HuH-7.5 (cell line): ENCODE measurements at places on chromosomes 2 and 18.

DNA sequence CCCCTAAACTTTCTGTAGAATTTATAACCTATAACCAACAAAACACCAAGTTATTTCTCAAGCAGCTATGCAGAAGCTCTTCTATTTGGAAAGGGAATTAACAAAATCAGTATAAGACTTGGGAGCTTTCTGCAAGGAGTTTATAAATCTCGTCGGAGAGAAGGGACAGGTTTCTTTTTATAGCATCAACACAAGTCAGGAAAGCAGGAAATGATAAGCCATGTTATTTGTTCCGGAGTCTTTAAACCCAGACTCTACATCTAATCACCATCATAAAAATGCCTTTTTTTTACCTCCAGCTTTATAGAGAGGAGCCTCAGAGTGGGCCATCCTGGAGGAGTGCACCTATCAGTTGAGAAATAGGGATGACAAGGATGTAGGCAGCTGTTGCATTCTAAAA, 137.1 kb downstream of the DPP10 start:
- no peak for DNase-seq

- no peak for DNase-seq
Observed at GRCh38 chr2:33204945-33205344, 258.2 kb downstream of the LTBP1 start.

DNA sequence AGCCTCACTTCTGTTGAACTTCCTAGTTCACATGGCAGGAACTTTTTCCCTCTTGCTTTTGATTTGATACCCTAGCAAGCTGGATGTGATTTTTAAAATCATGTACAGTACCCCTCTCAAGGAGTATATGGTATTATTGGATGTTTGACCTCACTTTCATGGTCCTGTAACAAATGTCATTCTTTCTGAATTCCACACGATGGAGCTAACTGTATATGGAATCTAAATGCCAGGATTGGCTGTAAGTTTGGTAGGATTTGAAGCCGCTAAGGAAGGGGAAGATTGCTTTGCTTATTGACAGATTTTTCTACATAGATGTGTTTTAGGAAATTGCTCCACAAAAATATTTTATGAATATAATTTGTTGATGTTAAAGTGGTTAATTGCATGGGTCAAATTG, 18.3 kb downstream of the MAIP1 start:
- DNase-seq = no peak

DNA sequence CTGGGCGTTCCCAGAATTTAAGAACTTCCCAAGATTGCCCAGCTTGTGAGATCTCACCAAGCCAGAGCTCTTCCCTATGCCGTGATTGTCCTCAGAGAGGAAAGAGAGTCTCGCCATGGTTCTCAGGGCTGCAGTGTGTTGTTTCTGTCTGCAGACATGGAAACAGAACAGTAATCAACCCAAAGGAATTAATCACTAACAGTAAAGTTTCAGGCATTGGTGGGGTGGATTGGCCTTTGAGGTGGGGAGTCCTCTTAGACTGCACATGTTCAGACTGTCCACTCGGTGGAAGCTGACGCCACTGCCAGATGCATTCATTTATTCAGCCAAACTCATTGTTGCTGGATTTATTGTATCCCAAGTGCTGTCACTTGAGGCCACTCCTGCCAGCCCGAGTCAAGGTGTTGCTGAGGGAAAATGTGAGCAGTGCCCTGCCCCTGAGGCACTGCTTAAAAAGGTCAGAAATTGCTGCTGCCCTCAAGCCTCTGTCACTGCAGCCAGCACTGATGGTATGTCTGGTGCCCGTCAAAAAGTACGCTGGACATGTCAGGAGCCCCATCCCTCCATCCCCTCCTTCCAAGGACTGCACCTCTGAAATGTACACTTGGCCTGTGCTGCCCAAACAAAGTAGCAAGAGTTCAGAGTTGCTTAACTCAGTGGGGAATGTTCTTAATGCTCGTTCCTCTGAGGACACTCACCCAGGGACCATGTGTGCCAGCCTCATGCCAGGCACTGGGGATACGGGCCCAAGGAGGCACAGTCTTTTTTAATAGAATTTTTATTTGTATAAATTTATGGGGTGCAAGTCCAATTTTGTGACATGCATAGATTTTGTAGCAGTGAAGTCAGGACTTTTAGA, 201.0 kb downstream of the GLI2 start:
- DNase-seq = no peak

GRCh38 chr2:62292190-62292589, 96.3 kb downstream of the B3GNT2 start:
- no peak for DNase-seq

DNA sequence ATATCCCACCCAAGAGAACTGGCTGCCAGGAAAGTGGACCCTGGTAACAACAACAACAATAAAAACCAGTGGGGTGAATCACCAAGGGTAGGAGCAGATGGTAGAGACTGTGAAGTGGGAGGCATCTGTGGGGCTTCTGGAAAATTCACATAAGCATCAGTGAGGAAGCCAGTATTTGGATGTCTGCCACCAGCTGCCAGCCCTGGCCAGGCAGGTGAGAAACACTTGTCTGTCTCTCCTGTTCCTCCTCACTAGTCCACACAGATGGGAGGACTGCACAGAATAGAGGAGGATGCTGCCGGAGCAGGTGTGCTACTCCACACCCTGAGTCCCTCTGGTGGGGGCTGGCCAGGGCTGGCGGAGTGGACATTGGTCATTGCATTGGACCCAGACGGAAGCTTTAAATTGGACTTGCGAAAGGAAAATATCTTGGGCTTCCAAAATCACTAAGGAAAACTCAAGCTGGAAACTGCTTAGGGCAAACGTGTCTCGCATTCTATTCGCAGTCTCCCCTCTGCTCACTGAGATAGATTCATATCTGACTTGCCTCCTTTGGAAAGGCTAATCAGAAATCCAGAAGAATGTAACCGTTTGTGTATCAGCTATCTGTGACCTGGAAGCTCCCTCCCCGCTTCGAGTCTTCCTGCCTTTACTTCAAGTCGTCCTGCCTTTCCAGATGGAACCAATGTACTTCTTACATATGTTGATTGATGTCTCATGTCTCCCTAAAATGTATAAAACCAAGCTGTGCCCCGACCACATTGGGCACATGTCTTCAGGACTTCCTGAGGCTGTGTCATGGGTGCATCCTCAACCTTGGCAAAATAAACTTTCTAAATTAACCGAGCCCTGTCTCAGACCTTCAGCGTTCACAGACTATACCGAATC, 69.1 kb downstream of the NAB1 start:
- DNase-seq = no peak

DNA sequence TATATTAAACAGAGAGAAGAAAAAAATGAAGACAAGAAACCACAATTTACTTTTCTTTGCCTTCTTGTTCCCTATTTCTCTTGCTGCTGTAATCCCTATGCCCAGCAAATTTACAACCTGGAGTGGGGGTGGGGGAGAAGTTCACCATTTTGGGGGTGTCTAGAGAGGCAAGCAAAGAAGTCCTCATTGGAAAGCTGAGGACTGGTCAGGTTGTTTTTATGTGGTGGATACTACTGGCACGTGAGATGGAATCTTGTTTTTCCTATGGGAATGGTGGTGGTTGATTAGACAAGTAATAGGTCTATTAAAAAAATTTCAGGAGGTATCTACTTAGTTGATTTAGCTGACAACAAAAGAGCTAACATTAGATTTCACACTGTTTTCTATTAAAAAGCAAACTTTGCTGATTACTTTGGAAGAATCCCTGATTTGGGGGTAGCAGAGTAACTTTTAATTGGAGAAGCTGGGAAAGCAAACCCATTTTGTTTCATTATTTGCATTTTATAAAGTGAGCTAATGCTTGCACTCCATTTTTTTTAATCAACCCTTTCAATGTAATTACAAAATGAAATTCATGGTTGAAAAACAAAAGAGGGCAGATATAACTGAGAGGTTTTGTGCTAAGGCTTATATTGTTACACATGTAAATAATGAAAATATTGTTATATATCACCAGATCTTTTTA, 6.0 kb downstream of the POU3F3 start:
- no peak for DNase-seq

DNA sequence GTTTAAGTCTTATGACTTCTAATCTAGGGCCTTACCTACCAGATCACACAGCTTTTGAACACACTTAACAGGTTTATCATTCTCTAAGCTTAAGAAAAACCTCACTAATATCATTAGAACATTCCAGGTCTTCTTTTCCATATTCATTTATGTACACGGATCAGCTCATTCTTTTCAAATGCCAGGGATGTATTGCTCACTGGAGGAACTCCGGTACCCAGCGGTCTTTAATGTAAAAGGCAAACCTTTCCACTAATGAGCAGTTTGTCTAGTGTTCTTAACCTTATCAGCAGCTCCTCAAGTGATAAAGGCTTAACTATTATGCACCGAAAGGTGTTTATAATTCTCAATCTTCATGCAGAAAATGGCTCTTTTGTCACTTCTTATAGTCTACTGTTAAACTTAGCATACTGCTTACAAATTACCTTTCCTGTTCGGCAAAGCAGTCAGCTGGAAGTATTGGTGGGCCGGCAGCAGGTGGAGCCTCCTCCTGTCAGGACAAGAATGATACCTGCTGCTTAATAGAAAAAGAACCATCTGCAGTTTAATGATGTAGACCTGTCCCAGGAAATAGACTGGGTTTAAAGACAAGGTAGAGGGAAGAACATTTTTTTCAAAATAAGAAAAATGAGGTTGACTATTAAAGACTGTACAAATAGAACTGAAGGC, 142.7 kb downstream of the FIGN start:
- DNase-seq = no peak

GRCh38 chr2:13651684-13652131, 935.0 kb downstream of the TRIB2 start:
- no peak for DNase-seq

DNA sequence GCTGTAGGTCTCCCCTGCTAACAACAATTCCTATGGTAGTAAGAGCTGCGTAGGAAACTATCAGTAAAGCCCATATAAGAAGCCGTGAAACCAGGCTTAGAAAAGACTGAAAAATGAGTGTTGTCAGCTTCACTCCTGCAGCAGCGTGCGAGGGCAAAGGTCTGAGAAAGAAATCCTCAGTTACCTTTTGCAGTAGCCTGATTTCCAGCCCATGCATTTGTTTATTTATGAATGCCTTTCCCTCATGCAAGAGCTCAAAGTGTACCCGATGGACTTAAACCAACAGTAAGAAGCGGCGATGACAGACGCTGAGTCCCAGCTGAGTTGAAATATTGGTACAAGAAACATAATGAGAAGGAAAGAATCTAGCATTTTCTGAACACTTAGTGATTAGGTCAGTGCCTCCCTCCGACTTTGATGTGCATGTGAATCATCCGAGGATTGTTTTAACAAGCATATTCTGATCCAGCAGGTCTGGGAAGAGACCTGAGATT, 15.0 kb upstream of the POLI start:
- peak; percentile 32 for DNase-seq

DNA sequence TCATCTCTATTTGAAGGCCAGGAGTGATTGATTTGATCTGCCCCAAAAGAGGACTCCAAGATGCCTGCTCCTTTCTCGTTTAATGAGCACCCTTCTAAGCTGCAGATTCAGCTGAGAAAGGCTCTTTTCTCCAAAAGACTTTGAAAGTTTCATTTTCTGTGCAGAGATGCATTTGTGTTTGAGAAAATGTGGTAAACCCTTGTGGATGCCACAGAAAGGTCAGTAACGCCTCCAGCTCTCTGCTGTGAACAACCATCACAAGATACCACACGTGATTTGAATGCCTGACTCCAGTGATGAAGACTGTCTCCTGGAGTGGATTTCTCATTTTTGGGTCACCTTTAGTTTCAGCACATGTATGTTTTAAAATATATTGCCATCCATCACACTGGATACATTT, 35.0 kb upstream of the CCDC85A start:
- no peak for DNase-seq

GRCh38 chr2:21281384-21281783, 157.6 kb downstream of the TDRD15 start:
- no peak for DNase-seq

GRCh38 chr2:24008672-24009366, 1.1 kb upstream of the MFSD2B start:
- no peak for DNase-seq

- DNase-seq = no peak
Observed at GRCh38 chr18:28161608-28162599, 15.0 kb downstream of the CDH2 start.

- no peak for DNase-seq
Observed at GRCh38 chr18:44842588-44843412, 162.1 kb downstream of the SETBP1 start.

DNA sequence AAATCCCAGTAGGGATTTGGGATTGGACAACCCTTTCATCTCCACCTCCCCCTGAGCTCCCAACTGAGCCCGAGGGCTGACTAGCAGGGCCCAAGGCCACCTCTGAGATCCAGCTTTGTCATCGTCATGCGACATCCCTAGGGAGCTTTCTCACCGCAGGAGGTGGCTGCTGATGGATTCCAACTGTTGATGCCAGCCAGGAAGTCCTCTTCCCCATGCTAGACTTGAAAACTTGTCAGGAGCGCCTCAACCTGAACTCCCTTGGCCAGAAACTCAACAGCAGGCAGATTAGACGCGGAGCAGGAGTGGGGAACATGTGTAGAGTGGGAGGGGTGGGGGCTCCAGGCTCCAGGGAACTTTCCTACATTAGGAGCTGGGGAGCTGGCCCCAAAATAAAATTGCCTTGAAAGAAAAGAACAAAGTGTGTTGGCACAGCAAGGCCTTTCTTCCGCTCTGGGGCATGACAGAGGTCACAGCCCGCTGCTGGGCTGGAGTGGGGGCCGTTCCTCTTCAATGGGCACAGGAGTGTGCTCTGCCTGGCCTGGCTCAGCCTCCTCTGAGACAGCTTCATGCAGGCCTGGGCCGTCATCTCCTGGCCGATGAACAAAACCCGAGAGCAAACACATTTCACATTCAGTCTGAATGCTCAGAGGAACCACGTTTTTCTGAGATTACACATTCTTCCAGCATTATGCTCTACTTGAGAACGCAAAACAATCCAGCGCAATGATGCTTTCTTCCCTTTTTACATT, 34.5 kb downstream of the EMILIN2 start:
- no peak for DNase-seq

DNA sequence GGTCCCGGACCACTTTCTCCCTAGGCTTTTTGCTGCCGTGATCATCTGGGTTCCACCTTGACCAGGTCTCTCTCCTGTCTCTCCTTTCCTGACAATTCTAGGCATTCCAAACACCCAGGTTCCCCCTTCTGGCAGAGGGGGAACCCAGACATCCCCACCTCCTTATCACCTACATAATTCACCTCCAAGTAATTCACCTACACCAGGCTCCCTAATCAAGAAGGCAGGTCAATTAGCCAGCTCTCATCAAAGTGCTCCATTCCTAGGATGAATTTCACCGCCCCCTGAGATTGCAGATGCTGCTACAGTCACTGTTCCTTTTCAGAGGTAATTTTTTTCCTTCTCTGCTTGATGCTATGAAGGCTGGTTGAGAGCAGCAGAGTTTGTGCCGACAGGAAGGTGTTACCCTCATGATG, 42.3 kb upstream of the ATG16L1 start:
- DNase-seq = no peak

- no peak for DNase-seq
Observed at GRCh38 chr2:175227393-175227792, 45.9 kb upstream of the ATP5MC3 start.

GRCh38 chr2:101623031-101623521, 74.4 kb upstream of the MAP4K4 start:
- no peak for DNase-seq

- DNase-seq = no peak
Observed at GRCh38 chr18:32086881-32087280, 4.8 kb upstream of the RNF138 start.

- no peak for DNase-seq
Observed at GRCh38 chr2:26623541-26624495, 17.3 kb downstream of the CIB4 start.
